ENCODE measurements at places on chromosomes 7 and 10.
A peak's percentile ranks its signal among the peaks of the same experiment; 100 is the strongest.

DNA sequence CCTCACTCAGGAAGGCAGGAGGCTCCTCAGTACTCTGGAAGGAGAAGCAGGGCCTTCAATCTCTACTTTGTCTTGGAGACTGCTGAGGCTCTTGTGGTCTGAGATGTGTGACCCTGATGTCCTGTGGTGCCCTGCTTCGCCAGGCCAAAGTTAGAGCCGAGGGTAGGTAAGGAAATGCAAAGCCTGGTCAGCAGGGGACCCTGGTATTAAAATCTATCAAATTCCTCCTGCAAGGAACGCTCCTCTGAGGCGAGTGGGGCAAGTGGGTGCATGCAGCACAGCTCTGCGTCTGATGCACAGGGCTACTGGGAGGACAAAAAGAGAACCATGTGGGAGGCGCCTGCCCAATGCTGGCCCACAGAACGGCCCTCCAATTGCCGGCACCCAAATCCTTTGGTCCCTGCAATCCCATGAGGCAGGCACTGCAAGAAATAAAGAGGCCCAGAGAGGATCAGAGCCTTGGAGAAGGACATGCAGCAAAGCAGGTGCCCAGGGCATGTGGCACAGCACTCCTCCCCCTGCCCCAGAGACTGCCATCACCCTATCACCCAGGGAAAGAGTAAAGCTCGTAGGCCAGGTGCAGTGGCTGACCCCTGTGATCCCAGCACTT is 23.1 kb upstream of the ZMIZ1 start:
- DNase-seq: no peak

GRCh38 chr10:131021969-131022368 is 289.6 kb downstream of the TCERG1L start:
- DNase-seq: no peak

- DNase-seq: no peak
Measured at GRCh38 chr10:13882119-13882711, 295.4 kb downstream of the PRPF18 start.

DNA sequence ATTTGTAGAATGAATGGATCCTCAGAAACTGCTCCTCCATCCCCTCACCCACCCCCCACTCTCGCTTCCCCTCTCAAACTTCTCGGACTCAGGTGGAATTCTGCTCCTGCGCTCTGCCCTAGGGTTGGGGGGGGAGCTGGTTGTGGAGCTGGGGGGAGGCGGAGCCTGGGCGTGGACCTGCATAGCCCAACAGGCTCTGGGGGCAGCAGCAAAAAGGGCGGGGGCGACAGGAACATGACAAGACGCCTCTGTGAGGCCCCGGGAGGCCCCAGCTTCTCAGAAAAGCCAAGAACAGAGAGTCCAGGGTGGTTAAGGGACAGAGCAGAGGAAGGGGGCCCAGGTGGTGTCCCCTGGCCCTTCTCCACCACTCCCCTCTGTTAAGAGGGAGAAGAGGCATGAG is 3.5 kb downstream of the TSC22D4 start:
- DNase-seq: no peak

GRCh38 chr7:74225400-74225799 is 15.6 kb downstream of the LAT2 start:
- no peak for DNase-seq

DNA sequence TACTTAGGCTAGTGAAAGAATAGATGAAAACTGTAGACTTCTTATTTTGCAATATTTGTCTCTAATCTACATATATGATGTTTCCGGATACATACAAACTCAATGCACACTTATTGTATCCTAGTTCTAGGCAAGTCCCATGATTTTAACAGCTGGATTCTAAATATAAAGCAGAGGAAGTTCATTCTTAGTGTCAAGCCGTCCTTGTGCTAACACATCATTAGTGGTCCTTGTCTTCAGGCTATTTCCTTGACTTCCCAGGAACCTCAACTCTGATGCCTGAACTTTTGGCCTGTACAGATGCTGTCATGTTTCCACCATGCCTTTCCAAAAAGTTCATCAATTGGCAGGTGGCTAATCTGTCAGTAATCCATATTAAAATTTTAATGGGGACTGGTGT is 301.9 kb upstream of the DGKB start:
- no peak for DNase-seq

- no peak for DNase-seq
Measured at GRCh38 chr7:43636093-43636492, 53.2 kb downstream of the STK17A start.

DNA sequence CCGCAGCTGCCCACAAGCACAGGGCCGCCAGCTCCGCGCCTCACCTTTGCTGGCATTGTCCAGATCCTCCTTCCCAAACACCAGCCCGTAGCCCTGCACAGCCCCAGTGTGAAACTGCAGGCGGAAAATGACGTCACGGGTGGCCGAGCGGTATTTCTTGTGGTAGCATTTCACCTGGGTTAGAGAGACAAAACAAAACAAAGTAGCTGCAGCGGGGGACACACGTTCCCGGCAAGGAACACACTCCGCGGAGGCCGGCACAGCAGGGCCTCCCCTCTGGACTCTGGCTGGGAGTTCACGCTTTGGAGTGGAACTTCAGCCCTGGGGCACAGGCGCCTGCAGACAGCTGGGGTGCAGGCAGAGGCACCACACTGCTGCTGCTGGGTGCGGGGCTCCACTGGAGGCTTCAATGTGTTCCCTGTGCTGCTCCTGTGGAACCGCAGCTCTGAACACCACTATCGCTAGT is 181.1 kb downstream of the TNS3 start:
- no peak for DNase-seq

DNA sequence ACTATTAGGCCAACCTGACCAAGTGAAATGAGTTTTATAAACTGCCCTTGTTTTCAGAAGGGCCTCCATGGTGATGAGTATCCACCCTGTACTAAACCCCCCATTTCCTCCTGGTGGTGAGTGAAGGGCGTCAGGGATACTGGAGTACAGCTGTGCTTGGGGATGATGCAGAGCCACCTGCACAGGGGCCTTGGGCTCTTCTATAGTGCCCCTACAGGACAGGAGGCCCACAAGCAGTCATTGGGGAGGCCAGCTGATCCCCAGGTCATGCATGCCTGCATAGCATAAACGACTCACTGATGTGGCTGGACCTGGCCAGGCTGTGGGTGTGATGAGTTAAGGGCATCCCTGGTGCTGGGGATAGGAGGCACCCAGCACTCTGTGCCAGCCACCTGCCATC is 114.1 kb upstream of the CELF2 start:
- DNase-seq: no peak

DNA sequence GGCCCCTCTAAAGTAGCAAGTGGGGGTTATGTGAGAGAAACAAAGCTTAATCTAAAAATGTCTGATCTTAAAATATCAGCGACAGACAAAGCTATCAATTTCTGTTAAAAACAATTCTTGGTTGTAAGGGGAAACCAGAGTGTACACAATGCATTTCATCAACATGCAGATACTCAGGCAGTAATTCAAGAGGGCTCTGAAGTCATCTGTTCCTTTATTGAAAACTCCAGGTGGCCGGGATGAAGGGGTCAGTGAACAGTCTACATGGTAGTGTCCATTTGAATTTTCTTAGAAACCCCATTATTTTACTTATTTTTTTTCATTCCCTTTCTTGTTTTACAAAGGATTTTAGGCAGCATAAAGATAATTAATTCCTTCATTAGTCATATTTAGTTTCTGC is 36.7 kb upstream of the BTBD16 start:
- DNase-seq: no peak

- no peak for DNase-seq
Measured at GRCh38 chr7:3443716-3444115, 142.7 kb downstream of the SDK1 start.

DNA sequence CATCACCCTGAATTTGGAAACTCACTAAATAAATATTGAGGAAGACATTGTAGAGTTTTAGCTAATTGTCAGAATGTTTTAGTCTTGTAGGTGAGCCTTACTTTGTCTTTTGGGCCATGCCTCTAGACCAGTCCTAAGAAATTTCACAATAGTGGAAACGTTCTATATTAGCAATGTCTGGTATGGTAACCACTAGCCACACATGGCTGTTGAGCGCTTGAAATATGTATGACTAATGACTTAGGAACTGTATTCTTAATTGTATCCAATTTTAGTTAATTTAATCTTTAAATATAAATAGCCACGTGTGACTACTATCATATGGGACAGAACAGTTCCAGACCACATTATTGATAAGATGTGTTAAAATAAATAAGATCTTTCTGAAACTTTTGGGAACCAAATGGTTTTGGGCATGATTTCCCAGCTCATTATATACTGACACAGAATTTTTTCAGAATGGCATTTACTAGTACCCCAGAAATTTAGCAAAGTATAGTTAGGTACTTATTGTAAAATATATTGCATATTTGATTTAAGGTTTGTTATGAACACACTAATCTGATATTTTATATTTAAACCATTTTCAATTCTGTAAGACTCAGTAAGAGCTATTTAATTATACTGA is 95.0 kb downstream of the VPS50 start:
- DNase-seq: no peak

DNA sequence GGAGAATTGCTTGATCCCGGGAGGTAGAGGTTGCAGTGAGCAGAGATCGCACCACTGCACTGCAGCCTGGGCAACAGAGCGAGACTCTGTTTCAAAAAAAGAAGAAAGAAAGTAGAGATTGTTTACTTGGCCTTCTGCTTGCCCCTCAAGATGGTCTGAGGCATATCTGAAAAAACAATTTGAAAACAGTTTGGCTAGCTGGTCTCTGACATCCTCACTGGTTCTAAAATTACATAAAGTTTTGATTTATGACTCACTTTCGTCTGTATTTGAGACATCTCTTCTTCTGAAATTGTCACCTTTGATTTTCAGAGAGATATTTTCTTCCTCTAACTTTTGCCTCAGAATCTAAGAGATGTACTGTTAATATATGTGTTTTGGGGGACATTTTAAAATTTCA is 49.6 kb upstream of the HELLS start:
- no peak for DNase-seq

GRCh38 chr10:103442031-103442461 is 10.1 kb downstream of the CALHM2 start:
- DNase-seq: no peak

- DNase-seq: no peak
Measured at GRCh38 chr7:152369518-152369917, 66.3 kb downstream of the KMT2C start.

- no peak for DNase-seq
Measured at GRCh38 chr10:17873946-17874345, 64.8 kb downstream of the MRC1 start.

GRCh38 chr10:23448802-23449570 is 10.1 kb downstream of the OTUD1 start:
- DNase-seq: peak; percentile 60

GRCh38 chr7:17153536-17153935 is 144.9 kb upstream of the AHR start:
- no peak for DNase-seq

DNA sequence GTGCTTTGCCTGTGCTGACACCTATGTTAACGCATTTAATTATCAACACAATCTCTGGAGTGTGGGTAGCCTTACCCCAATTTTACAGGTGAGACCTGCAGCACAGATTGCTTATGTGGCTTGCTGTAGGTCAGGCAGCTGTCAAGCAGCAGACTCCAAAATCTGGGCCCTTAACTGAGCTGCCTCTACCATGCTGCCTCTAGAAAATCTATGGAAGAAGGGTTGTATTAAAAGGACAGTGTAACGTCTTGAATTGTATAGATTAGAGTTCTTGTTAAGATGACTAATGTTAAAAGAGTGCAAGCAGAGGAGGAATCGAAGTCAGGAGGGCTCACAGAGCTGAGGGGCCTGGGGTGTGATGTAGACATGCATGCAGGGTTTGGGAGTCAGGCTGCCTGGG is 1.2 kb upstream of the PON3 start:
- DNase-seq: no peak

- no peak for DNase-seq
Measured at GRCh38 chr7:46058086-46058823, 137.2 kb upstream of the IGFBP3 start.

DNA sequence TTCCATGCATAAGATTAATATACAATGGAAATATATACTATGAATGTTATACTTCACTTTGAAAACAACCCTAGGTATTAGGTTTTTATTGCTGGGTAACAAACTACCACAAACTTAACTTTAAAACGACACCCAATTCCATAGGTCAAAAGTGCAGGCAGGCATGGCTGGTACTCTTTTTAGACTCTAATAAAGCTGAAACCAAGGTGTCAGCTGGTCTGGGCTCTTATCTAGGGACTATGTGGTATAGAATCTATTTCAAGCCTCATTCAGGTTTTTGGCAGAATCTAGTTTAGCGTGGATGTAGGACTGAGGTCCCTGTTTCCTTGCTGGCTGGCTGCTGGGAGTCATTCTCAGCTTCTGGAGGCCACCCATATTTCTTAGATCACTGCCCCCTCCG is 65.0 kb upstream of the TMEM168 start:
- DNase-seq: no peak

DNA sequence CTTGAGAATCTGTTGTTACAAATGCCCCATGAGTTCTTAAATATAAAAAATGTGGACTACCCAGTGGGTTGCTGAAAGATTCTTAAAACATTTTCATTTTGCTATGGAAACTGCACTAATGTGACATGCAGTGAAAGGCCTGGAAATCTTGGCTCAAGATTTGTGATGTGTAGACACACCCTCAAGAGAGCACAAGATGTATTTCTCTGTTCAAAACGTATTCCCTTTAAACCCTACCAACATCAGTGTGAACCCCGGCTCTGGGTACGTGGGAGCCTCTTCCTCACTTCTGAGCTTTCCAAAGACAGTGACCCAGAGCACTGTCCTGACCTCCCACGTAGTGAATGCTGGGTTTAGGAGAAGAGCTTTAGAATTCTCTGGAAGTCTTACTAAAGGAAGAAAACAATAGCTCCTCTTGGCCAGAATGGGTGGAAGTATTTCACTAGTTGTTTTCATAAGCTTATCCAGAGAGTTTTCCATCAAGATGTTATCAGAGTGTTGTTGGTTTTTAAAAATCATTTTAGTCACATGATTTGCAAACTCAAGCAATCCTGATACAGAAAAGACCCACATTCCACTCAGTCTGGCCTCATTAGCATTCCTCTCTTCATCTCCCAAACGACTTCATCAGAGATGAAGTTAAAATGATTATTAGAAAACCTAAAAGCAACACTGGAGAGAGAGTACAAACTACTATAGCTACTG is 81.5 kb upstream of the AFAP1L2 start:
- no peak for DNase-seq

- DNase-seq: no peak
Measured at GRCh38 chr10:123391275-123392028, 237.2 kb downstream of the BUB3 start.

Data from memory B cell (primary cell).